ENCODE measurements at places on chromosomes 7 and 10.

DNA sequence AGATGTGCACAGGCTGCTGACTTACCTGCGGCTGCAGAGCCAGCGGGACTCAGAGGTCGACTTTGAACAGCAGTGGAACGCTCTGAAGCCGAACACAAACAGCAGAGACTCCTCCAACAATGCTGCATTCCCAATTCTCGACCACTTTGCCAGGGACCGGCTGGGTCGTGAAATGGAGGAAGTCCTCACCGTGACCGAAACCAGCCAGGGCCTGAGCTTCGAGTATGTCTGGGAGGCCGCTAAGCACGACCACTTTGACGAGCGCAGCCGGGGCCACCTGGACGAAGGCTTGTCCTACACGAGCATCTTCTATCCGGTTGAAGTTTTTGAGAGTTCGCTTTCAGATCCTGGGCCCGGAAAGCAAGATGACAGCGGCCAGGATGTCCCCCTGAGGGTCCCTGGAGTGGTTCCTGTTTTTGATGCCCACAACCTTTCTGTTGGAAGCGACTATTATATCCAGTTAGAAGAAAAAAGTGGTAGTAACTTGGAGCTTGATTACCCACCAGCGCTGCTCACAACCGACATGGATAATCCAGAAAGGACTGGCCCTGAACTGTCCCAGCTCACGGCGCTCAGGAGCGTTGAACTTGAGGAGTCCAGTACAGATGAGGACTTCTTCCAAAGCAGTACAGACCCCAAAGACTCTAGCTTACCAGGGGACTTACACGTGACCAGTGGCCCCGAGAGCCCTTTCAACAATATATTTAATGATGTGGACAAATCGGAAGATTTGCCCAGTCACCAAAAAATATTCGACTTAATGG, 19.4 kb upstream of the BHLHA15 start:
- no peak for DNase-seq

- DNase-seq, result no peak
These were observed 28.0 kb downstream of the ABRAXAS2 start for GRCh38 chr10:124829447-124830115.

GRCh38 chr7:155073922-155074321, 3.8 kb downstream of the HTR5A start:
- no peak for DNase-seq

DNA sequence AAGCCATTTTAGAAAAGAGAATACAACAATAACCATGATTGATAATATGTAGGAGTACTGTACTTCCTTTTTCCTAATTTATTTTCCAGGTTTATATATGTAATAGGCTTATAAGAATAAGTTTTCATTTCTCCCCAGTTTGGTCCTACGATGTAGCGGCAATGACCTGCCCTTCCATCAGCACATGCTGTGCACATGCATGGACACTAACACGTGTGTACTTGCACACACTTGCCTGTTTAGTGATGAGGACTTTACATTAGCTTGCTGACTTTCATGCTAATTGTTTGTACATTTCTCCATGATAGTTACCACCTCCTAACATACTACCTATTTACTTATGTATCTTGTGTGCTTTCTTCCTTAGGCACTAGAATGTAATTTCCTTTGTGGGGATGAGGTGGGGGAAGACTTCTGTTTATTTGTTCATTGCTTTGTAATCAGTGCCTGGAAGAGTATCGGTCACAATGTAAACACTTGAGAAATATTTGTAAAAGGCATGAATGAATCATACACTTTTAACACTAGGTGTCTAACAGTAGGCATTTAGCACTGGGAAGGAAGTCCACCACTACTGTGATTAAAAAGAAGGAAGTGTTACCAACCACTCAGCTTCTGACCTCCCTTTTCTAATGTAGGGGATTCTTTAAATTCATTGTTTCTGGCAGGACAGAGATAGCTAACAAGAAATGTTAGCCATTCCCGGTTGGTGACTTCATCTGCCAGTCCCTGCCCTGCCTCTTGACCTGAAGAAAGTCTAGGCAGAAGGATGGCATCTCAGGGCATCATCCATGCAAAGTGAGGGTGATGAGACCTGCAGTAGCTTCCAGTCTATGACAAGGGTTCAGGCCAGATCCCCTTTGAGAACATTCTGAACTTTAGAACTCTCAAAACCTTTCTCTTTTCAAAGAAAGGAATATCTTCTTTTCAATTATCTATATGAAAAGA, 120.2 kb upstream of the RAB18 start:
- no peak for DNase-seq

GRCh38 chr10:117134056-117134305, 4.1 kb downstream of the VAX1 start:
- DNase-seq, result no peak

DNA sequence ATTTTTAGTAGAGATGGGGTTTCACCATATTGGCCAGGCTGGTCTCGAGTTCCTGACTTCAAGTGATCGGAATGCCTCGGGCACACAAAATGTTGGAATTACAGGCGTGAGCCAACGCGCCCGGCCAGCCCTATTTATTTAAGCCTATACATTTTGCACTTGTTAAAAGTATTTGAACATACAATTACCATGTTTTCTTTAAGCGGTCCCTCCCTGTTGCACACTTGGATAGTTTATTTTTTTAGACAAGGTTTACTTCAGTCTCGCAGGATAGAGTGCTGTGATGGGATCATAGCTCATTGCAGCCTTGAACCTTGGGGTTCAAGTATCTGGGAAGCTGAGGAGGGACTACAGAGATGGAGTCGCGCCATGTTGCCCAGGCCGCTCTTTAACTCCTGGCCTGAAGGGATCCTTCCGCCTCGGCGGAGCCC, 35.7 kb upstream of the SRRM3 start:
- DNase-seq, result no peak

GRCh38 chr10:130135676-130136225, 440 bp upstream of the GLRX3 start:
- DNase-seq, result no peak

DNA sequence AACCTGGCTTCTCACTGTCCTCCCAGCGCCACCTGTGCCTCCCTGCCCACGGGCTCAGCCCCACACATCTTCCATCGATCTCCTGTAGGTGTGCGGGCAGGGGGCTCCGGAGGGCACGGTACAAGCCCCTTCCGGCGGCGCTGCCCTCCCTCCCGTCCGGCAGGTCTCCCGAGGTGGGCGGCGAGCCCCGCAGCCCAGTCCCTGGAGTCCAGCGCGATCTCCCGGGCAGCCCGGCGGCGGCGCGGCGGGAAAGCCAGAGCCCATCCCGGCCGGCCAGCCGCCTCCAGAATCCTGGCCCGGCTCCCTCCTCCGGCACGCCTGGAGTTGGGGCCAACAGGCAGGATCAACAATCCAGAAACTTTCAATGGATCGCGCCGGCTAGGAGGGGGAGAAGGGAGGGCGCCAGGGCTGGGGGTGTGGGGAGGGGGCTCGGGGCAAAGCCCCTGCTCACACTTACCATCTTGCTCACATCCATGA, 100.1 kb downstream of the HIP1 start:
- peak; percentile 30 for DNase-seq

- no peak for DNase-seq
These were observed 130.4 kb upstream of the KCNMA1 start for GRCh38 chr10:77768039-77768438.

- DNase-seq, result no peak
These were observed 43.5 kb downstream of the TRRAP start for GRCh38 chr7:98921608-98922372.

DNA sequence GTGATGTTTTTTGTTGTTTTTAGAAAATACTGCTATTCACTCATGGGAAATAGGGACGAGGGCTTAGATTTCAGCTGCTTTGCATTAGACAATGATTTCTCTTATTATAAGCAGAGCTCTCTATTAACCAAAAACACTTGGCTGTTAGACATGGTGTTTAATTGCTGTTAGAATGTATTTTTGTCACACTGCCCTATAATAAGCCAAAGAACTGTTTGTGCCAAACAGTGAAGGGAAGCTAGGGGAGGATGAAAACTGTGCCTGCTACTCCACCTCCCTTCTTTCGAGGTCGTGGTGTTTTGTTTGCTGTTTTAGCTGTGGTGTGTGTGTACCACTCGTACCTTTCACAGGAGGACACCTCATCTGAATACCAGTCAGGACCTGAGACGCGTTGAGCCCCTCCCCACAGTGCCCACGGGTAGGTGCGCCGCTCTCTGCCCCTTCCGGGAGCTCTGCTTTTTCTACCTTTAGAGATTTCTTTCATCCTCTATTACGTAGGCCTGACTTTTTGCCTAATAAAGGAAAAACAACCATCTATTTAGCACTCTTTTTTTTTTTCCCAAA, 57.9 kb downstream of the CUX1 start:
- peak; percentile 67 for DNase-seq

GRCh38 chr10:53487019-53487983, 714.7 kb upstream of the MBL2 start:
- DNase-seq, result no peak

DNA sequence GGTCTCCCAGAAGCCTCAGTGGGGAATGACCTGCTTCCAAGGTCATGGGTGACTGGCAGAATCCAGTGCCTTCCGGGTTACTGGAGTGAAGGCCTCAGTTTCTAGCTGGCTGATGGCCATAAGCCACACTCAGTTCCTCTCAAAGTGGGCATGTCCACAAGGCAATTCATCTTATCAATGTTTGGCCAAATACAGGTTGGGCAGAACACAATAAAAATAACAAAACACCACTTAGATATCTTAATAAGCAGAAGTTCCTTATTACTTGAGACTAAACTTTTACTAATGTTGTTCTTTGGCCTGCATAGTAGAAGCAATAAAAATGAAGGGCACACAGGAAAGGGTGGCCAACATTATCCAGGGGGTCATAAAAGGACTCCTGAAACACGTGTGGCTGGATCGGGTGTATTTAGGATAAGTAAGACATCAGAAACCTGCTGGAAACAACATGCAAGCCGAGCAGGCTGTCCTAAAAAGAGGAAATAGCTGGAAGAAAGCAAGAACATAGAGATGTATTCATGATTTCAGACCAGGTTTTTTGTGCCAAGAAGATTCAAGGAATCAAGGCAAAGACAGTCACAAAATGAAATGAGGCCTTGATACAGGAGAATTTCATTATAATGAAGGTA, 19.6 kb upstream of the AKR1C2 start:
- no peak for DNase-seq

GRCh38 chr10:44939691-44940401, 19.8 kb upstream of the RASSF4 start:
- DNase-seq, result no peak

DNA sequence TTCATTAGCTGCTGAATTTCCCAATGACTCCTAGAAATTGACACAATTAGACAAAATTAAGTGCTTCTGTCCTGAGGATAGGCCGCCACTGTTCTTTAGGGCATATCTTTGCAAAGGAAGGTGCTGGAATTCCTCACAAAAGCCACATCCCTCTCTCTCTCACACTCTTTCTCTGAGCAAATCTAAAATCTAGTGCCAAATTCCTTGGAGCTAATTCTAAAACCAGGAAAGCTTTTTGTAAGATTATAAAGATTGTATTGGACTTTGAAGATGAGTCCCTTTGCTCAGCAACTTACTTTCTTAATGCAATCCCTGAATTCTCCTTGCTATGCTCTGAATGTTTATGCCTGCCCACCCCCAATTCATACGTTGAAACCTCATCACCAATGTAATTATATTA, 288.9 kb downstream of the KCNMA1 start:
- no peak for DNase-seq
